Thoracic aorta (tissue), 2 donors: ENCODE measurements at places on chromosomes 16 and 17. TPM values are rescaled to one million over a fixed set of nuclear protein-coding genes. Genes with fewer than 3 reads are reported as not detected.

GRCh38 chr16:28264656-28265055, 27.7 kb upstream of the SBK1 start:
- H3K27ac ChIP-seq, result no peak overlapping the region
- no peak for DNase-seq
- H3K27me3 ChIP-seq, result no peaks in the 10 kb centered on the region
- H3K36me3 ChIP-seq, result no peaks in the 10 kb centered on the region

DNA sequence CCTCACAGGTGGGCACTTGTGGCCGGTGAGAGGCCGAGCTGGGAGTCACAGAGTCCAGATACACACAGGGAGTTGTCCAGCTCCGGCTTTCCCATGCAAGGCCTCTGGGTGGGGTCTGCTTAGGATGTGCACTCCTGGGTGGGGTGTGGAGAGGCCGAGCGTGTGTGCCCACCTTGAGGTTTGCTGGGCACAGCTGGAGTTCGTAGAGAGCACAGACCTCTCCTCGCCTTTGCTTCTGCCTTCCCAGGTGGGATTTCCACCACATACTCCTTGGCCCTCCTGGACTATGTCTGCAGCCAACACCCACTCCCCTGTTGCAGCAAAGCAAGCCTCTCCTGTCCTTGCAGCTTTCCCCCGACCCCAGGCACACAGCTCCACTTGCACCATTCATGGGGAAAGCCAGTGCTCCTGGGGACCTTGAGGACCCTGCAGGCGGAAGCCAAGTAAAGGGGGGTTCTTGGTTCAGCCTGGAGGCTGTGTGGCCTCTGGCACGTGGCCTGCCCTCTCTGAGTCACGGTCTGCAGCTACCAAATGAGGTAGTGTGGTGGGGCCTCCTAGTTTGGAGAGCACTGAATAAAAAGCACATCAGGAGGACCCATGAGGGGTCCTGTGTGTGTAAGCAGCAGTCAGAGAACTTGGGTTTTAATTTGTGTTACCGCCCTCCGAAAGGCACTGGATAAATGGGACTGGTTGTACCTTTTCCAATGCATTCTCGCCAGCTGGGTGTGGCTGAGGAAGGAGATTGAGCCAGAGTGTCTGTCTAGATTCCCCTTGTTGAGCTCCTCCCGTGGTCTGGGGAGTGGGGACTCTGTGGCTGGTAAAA, 31.5 kb downstream of the MPRIP start:
- H3K4me3 ChIP-seq, result no peak overlapping the region
- peaks cover 51% of the 10 kb centered on the region for H3K4me1 ChIP-seq
- no peak for DNase-seq
- no peaks in the 10 kb centered on the region for H3K27me3 ChIP-seq

GRCh38 chr17:17275971-17276370, 5.1 kb downstream of the COPS3 start:
- no peak for DNase-seq
- no peak overlapping the region for H3K4me3 ChIP-seq
- no peak overlapping the region for H3K27ac ChIP-seq
- peaks cover 11% of the 10 kb centered on the region for H3K4me1 ChIP-seq
- H3K27me3 ChIP-seq, result no peaks in the 10 kb centered on the region

Gene APOH
- total RNA-seq, result not detected

- no peak for DNase-seq
- H3K4me1 ChIP-seq, result no peaks in the 10 kb centered on the region
- H3K27ac ChIP-seq, result no peak overlapping the region
- no peaks in the 10 kb centered on the region for H3K36me3 ChIP-seq
Observed at GRCh38 chr16:68664297-68664696, 19.2 kb downstream of the CDH3 start.

- H3K4me1 ChIP-seq, result no peaks in the 10 kb centered on the region
- H3K27me3 ChIP-seq, result no peaks in the 10 kb centered on the region
- peaks cover 76% of the 10 kb centered on the region for H3K36me3 ChIP-seq
- DNase-seq, result no peak
- H3K4me3 ChIP-seq, result no peak overlapping the region
- H3K27ac ChIP-seq, result no peak overlapping the region
Observed at GRCh38 chr16:85662482-85662812, 26.3 kb downstream of the GINS2 start.

DNA sequence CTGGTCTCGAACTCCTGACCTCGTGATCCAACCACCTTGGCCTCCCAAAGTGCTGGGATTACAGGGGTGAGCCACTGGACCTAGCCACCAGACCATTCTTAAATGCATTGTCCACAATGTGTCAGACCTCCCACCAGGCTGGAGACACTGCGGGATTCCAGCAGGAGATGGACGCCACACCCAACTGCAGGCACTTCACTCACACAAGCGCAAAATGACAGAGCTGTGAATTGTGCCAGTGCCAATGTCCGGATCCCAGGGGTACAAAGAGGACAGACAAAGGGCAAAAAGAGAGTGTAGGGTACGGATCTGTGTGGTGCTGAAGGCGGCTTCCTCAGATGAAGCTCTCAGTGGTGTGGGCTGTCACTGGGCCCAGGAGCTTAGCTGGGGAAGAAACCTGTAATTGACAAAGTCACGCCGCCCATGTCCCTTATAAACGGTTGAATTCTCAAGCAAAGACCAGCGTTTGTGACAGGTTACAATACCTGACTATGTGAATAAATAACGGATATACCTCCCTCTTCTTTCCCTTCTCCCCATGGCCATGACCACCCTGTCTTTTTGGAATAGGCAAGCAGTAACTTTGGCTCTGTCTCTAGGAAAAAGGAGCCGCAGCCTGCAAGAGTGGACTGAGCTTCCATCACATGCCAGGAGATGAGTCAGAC, 40.0 kb downstream of the HS3ST3A1 start:
- H3K36me3 ChIP-seq, result no peaks in the 10 kb centered on the region
- no peaks in the 10 kb centered on the region for H3K27me3 ChIP-seq
- no peaks in the 10 kb centered on the region for H3K4me1 ChIP-seq

GRCh38 chr16:4373356-4373908, 1.8 kb downstream of the VASN start:
- H3K27ac ChIP-seq, result peak overlapping the region; percentile 99
- no peaks in the 10 kb centered on the region for H3K27me3 ChIP-seq
- DNase-seq, result no peak

DNA sequence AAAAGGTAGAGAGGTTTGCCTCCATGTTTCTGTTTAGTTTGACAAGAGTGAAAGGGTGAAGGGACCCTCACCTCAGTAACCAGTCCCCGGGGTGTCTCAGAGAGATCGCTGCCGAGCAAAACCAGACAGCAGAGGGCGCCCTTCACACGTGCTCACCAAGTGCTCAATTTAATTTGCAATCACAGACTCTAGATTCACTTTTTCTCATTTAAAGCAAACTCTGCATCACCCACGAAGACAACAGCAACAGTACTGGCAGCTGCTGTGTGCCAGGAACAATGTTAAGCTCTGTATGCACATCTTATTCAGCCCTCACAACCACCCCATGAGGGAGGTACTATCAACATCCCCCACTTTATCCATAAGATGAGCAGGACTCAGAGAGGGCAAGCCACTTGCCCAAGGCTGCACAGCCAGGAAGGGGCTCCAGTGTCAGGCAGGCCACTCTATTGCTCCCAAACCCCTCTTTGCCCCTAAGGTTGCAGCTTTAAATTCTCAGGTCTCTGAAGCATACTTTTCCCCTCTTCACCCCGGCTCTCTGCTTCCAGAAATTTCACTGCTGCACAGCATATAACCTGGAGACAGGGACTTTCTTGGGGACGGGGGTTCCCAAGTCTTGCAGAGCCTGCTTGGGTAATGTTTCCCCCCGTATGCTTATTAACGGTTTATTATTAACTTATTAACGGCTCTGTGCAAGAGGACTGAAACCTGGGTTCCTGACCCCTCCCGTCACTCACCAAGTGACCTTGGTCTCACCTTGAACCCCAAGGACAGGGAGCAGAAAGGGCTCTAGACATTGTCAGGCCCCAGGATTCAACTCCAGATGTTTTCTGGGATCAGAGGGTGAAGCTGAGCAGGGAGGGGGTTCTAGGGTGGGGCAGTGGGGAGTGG, 70.9 kb downstream of the CNGB1 start:
- DNase-seq, result peak; percentile 26
- no peak overlapping the region for H3K27ac ChIP-seq
- no peaks in the 10 kb centered on the region for H3K36me3 ChIP-seq
- no peaks in the 10 kb centered on the region for H3K27me3 ChIP-seq
- H3K4me1 ChIP-seq, result no peaks in the 10 kb centered on the region
- no peak overlapping the region for H3K4me3 ChIP-seq

DNA sequence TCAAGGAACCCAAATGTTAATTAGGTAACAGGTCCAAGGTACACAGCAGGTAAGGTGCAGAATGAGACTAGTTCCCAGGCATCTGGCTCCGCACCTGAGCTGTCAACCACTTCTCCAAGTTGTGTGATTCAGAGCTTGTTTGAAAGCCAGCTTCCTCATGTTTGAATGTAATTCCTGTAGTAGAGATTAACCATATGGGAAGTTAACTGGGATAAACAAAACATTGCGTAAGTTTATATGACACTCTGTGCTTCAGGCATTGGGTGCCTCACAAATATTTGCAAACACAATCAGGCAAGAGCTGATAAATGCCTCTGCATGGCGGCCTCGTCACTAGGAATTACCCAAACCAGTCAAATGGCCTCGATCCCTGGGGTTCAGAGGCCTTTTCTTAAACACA, 27.9 kb upstream of the CPHXL start:
- no peaks in the 10 kb centered on the region for H3K4me1 ChIP-seq
- no peak overlapping the region for H3K4me3 ChIP-seq
- no peaks in the 10 kb centered on the region for H3K27me3 ChIP-seq
- no peak for DNase-seq

GRCh38 chr16:65672960-65673359, 551.1 kb upstream of the CDH11 start:
- H3K27ac ChIP-seq, result no peak overlapping the region
- H3K4me1 ChIP-seq, result no peaks in the 10 kb centered on the region
- no peaks in the 10 kb centered on the region for H3K27me3 ChIP-seq
- no peaks in the 10 kb centered on the region for H3K36me3 ChIP-seq
- no peak overlapping the region for H3K4me3 ChIP-seq

- DNase-seq, result no peak
- H3K27me3 ChIP-seq, result no peaks in the 10 kb centered on the region
- H3K36me3 ChIP-seq, result no peaks in the 10 kb centered on the region
- H3K27ac ChIP-seq, result no peak overlapping the region
- H3K4me3 ChIP-seq, result no peak overlapping the region
Observed at GRCh38 chr16:26447570-26447969, 619.2 kb upstream of the C16orf82 start.

- H3K36me3 ChIP-seq, result no peaks in the 10 kb centered on the region
- peak overlapping the region; percentile 80 for H3K27ac ChIP-seq
- H3K4me3 ChIP-seq, result peak overlapping the region; percentile 94
- no peaks in the 10 kb centered on the region for H3K27me3 ChIP-seq
- H3K4me1 ChIP-seq, result peaks cover 7% of the 10 kb centered on the region
Observed at GRCh38 chr16:3150346-3151218, 15.8 kb downstream of the ZNF213 start.

DNA sequence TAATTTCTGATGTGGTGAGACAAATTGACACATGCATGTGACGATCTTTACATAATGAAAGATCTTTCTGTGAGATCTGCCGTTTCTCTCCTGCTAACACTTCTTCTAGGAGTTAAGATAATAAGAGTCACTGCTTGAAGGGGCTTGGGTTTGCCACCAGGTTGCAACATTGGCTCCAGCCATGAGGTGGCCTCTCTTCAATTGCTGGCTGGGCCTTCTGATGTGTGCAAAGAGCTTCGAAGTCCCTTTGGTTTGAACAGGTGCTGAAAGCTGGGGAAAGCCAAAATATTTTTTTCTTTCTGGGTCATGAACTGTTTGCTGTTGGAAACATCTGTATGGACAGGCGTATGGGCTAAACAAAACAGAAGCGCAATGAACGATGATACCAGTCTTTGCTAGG, 204.1 kb upstream of the SALL1 start:
- H3K27me3 ChIP-seq, result no peaks in the 10 kb centered on the region
- H3K36me3 ChIP-seq, result no peaks in the 10 kb centered on the region
- no peak overlapping the region for H3K27ac ChIP-seq
- no peak for DNase-seq
- H3K4me1 ChIP-seq, result no peaks in the 10 kb centered on the region
- no peak overlapping the region for H3K4me3 ChIP-seq

- DNase-seq, result no peak
- peak overlapping the region; percentile 96 for H3K27ac ChIP-seq
- H3K4me3 ChIP-seq, result peak overlapping the region; percentile 34
Observed at GRCh38 chr17:48559122-48559839, 14.4 kb upstream of the HOXB2 start.

- H3K4me1 ChIP-seq, result no peaks in the 10 kb centered on the region
- H3K4me3 ChIP-seq, result no peak overlapping the region
- no peak for DNase-seq
- no peak overlapping the region for H3K27ac ChIP-seq
- H3K36me3 ChIP-seq, result no peaks in the 10 kb centered on the region
Observed at GRCh38 chr16:2398520-2398919, 30.7 kb upstream of the CCNF start.
